Cardiac fibroblast (primary cell): ENCODE measurements at places on chromosomes 7 and 10.

DNA sequence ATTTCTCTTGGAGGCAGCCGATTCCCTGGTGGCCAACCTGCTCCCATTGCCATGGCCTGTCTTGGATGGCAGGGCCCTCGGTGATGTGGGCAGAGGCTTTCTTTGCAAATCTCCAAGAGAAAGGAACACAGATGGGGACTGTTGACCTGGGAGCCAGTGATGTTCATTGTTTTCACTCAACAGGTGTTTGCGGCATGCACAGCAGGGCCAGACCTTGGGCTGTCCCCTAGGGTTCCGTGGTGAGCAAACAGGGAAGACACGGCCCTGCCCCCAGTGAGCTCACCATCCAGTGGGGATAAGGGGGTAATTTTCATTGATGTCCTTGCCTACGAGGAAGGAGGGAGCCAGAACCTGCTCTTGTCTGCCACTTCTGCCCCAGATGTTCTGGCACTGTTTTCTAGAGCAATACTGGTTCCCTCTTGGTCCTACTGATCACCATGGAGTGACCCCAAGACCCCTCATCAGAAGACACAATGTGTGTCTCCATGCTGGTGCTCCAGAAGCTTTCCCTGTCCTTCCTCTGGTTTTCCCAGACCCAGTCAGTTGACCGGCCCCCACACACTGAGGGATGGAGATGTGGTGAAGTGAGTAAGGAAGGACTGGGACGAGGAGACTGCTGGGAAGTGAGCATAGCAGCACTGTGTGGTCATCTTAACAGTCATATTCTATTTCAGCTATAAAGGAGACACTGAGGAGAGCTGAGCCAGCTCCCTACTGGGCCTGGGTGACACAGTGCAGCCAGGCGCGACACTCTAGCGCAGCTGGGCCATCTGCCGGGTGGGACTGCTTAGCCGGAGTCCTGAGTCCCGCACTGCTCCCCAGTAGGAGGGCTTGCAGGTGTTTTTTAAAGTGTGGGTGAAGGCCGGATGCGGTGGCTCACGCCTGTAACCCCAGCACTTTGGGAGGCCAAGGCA, 20.4 kb upstream of the FIGNL1 start:
- DNase-seq: no peak

DNA sequence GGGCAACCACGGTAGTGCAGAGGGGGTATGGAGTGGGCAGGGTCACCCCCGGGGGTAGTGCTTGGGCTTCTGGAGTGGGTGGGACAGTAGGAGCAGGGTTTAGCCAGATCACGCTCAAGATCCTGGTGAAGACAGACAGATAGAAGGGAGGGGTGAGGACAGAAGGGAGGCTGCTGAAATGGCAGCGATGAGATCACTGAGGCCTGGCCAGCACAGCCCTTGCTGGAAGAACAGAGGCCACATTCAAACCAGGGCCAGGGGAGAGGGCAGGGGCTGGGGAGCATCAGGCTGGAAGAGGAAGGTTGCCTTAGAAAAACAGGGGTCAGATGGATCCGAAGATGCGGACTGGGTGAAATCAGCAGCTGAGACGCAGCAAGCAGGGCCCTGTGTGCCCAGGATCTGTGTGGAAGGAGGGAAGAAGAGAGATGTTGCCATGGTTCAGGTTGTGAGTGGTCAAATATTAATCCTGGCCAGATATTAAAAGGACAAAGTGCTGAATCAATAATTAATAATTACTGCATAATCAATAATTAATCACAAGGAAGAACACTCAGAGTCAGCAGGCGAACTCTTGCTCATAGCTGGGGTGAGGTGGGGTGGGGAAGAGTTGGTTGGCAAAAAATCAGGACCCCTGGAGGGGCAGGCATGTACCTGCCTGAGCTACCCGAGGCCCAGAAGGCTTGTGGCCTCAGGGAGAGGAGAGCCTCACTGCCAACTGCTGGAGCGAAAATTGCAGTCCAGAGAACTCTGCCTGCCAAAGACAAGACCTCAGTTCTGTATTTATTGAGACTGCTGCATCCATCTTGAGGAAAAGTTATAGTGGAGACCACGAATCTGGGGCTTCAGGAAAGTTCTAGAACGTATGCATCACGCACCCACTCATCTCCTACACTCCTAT, 105.7 kb downstream of the GRB10 start:
- DNase-seq: no peak

- DNase-seq: no peak
Measured at GRCh38 chr10:120980279-120981255, 129.4 kb downstream of the WDR11 start.

- no peak for DNase-seq
Measured at GRCh38 chr7:5795752-5796475, 14.5 kb upstream of the RNF216 start.

GRCh38 chr10:61108915-61109314, 164.9 kb upstream of the RHOBTB1 start:
- DNase-seq: no peak

- no peak for DNase-seq
Measured at GRCh38 chr10:129627442-129627841, 160.4 kb downstream of the MGMT start.

- no peak for DNase-seq
Measured at GRCh38 chr10:31757831-31758230, 170.8 kb downstream of the ARHGAP12 start.

GRCh38 chr10:13206546-13207443, 27.4 kb downstream of the UCMA start:
- peak; percentile 69 for DNase-seq

- DNase-seq: peak; percentile 37
Measured at GRCh38 chr10:62373995-62374861, at the start of gene ZNF365. TSS of gene ZNF365 (plus strand) at chr10:62374369. CDS start at chr10:62376194, 1,825 bp downstream.

GRCh38 chr10:78143576-78143975, 109.9 kb downstream of the RPS24 start:
- no peak for DNase-seq

DNA sequence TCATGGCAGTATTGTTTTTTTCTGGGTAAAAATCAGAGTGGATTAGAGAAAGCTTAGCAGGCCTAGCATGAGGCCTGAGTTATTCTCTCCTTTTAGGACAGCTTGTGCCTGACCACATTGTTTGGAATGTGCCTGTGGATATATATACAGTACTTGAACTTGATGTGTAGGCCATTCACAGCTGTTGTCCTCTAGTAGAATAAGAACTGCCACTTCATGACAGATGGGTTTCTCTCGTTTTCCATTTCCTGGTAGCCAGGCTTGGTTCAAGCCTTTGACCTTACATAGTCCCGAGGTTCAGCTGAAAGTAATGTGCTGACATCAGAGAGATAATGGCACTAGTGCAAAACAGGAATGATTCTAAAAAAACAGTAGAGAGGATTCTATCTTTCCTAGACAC, 473.9 kb downstream of the AUTS2 start:
- DNase-seq: no peak

GRCh38 chr10:78166261-78166660, 132.6 kb downstream of the RPS24 start:
- DNase-seq: no peak

DNA sequence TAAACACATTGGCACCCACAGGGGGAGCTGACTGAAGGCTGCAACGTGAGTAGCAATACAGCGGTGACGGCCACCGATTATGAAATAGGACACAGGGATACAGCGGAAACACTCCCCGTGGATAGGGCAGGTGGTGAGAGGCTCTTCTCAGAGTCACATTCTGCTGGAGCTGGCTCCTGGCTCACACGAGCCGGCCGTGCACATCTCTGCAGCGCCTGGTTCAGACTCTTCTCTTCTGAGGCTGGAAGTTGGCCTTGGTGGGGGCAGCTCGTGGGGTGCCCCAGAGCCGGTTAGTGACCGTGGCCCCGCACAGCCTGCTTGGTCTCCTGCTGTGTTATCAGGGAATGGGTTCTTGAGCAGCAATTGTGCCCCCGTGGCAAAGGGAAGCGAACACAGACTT, 61.3 kb upstream of the EN2 start:
- DNase-seq: no peak

DNA sequence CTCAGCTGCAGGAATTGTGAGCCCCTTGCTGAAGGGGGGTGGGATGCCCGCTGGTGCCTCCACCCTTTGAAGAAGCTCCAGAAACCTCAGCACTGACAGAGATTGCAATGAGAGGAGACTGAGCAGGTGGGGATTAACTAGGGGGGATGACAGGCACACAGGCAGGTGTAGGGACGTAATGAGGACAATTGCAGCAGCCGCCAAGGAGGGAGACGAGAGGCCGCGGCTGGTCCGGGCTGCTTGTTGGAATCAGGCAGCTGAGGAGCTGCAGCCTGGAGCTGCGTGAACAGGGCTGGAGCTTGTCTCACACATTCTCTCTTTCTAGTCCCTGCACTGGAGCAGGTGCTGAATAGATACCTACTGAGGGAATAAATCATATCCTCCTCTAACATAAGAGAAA, 122.0 kb upstream of the TCERG1L start:
- no peak for DNase-seq

- DNase-seq: peak; percentile 75
Measured at GRCh38 chr10:35372329-35372728, 36.0 kb downstream of the CCNY start.

- DNase-seq: peak; percentile 58
Measured at GRCh38 chr7:93374345-93374940, 142.3 kb downstream of the VPS50 start.

GRCh38 chr7:33640741-33641140, 264.6 kb upstream of the BMPER start:
- DNase-seq: no peak

GRCh38 chr10:33790521-33791271, 456.2 kb upstream of the NRP1 start:
- DNase-seq: peak; percentile 8

DNA sequence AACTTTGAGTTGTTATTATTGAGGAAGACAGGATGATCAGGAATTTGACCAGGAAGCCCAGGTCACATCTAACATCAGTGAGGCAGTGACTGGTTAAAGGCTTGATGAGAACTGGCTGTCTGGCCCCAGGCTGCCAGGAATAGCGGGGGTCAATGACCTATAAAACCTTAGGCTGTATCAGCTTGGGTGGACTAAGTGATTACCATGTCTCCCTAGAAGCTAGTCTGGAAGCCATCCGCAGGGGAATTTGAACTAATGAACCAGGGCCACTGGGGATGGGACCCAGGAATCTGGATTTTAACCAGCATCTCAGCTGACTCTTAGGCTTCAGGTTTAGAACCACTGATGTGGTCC, 56.6 kb downstream of the BPGM start:
- DNase-seq: no peak

GRCh38 chr10:22631185-22631584, 83.2 kb downstream of the PIP4K2A start:
- DNase-seq: no peak

- DNase-seq: no peak
Measured at GRCh38 chr7:139426258-139427028, 57.0 kb downstream of the KLRG2 start.

DNA sequence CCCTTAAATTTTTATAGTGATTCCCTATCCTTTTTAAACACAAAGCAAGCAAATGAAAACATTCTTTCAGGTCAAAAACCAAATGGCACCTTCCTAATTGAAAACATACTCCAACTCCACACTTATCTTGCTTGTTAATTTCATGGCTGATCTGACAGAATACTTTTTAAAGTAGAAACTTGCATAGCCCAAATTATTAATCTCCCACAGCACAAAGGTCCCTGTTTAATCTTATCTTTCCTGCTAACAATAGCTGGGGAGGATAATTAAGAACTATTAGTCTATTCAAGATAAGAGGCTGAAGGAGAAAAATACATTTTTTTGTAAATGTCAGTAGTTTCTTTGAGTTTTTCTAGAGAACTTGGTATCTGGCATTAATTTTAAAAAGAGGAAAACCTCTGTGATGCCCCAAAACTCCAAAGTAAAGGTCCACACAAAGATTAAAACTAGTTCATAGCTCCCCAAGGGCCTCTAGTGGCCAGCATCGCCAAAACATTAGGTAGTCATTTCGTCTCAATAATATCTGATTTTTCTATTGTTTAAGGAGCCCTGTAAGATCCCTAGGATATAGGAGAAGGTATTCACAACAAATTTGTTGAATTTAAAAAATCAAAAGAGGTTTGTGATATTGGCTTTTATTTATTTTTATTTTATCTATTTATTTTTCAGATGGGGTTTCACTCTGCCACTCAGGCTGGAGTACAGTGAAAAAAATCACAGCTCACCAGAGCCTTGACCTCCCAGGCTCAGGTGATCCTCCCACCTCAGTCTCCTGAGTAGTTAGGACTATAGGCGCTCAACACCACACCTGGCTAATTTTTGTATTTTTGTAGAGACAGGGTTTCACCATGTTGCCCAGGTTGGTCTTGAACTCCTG, 14.7 kb downstream of the CDNF start:
- peak; percentile 63 for DNase-seq

- DNase-seq: peak; percentile 33
Measured at GRCh38 chr7:43362652-43363034, 220.3 kb upstream of the STK17A start.

- DNase-seq: no peak
Measured at GRCh38 chr10:44966129-44966815, 6.7 kb downstream of the RASSF4 start.

- DNase-seq: no peak
Measured at GRCh38 chr10:126846959-126847358, 58.3 kb upstream of the DOCK1 start.

DNA sequence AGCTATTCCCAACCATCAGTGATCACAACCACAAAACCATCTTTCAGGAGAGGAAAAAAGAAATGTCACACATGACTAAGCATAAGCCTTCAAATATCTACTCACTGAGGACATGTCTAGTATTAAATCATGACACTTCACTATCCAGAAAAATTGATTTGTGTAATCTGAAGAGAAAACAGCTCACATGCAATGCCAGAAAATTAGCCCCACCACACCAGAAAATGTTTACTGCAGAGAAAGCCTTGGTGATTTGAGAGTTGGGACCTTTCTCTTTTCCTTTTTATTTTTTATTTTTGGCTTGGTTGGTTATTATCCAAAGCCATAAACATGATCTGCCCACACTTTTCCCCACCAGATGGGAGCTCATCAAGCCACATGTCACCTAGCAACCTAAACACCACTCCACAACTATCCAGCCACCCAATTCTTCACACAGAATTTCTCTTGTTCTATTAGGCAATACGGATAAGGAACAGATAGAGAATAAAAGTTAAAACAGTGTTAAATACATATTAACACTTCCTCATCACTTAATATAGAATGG, 3.1 kb downstream of the PARD3 start:
- peak; percentile 67 for DNase-seq

DNA sequence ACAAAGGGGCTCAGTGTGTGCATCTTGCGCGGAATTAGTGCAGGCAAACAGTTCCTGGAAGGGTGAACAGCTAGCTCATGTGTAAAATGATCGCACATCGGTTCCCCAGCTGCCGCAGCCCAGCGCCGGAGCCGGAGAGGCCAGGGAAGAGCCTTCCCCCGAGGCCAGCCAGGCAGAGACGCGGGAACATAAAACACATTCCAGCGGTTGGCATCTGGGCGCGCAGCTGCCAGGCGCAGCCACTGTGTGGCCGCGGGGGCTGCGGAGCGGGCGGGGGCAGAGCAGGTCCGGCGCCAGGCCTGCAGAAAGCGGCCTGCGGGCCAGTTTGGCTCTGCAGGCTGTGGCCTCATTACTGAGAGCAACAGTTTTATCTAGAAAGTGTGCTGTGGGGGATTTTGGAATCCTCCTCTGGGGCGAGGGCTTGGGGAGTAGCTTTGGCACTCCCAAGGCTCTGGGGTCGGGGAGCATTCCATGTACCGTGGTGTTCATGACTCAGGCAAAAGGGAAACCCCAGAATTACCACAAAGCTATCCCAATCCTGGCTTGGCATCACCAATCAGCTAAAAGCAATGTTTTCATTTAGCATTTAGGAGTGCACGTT, 74.3 kb downstream of the SAMD9 start:
- peak; percentile 92 for DNase-seq
